CD4-positive, alpha-beta T cell treated with Interleukin-17A for 4 hours (primary cell): ENCODE measurements at places on chromosomes 3 and 15.

DNA sequence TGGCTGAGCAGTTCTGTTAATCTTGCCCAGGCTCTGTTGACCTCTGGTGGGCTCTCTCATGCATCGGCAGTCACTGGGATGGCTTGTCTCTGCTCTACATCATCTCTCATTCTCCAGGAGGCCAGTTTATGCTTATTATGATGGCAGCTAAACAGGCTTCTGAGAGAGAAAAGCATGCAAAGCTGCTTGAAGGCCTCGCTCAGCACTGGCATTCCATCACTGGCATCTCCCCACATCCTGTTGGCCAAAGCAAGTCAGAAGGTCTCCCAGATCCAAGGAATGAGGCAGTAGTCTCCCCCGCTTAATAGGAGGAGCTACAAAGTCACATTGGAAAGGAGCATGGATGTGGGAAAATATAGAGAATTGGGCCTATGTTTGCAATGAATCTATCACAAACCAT, 212.6 kb downstream of the ZNF621 start:
- no peak for DNase-seq

GRCh38 chr3:123586968-123587367, 2.1 kb upstream of the HACD2 start:
- DNase-seq = no peak

GRCh38 chr15:69118089-69118488, 42.3 kb upstream of the GLCE start:
- no peak for DNase-seq

GRCh38 chr3:9111866-9112265, 137.6 kb downstream of the SRGAP3 start:
- no peak for DNase-seq

DNA sequence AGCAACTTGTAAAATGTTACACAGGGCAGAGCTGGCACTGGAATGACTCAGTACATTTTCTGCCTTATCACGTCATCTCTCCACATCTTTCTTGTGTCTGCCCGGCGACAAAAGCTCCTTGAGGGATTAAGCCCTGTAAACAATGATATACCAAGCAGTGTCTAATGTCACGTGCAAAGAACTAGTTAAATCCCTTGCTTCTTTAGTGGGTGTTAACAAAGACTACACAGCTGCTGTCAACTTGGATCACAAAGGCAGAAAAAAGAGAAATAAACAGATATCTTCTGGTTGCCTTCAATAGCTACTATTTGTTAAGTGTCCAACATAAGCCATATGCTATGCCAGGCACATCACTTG, 48.1 kb upstream of the FRMD4B start:
- no peak for DNase-seq

GRCh38 chr15:73888224-73889041, 15.1 kb downstream of the TBC1D21 start:
- no peak for DNase-seq

DNA sequence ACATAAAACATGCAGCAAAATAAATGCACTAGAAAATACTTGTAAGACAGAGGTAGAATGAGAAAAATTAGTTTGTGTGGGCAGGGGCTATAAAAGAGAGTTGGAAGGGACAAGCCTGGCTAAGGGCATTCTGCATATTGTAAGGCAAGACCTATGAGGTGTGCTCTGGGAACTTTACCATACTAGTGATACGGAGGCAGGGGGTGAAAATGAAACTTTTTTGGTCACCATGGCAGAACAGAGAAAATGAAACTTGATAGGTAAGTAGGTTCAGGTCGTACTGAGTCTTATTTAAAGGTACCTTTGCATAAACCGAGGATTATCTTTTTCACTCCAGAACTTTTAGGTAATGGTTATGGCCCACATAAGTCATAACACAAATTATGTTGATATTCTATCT, 74.7 kb upstream of the ACKR4 start:
- no peak for DNase-seq

- DNase-seq = no peak
Measured at GRCh38 chr3:141844108-141844507, 32.3 kb upstream of the ATP1B3 start.

GRCh38 chr3:45896956-45897355, 10.6 kb downstream of the CCR9 start:
- no peak for DNase-seq

- DNase-seq = no peak
Measured at GRCh38 chr3:154105218-154105975, 15.8 kb upstream of the ARHGEF26 start.

DNA sequence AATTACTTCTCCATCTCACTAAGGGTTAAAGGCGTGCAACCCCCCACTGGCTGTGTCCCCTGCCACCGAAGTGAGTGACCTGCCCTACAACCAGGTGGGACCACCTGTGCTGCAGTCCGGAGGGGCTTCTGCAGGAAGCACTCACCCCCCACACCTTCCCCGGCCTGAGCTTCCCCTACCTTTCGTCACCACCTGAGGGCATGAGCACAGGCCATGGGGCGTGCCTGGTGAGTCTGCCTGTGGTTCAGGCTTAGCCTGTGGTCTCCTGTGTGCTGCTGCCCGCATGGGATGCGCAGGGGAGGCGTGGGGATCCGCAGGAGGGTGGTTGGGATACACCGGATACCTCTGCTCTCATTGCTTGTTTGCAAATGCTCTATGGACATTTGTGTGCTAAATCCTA, 46.0 kb downstream of the KLHL25 start:
- DNase-seq = peak; percentile 5

DNA sequence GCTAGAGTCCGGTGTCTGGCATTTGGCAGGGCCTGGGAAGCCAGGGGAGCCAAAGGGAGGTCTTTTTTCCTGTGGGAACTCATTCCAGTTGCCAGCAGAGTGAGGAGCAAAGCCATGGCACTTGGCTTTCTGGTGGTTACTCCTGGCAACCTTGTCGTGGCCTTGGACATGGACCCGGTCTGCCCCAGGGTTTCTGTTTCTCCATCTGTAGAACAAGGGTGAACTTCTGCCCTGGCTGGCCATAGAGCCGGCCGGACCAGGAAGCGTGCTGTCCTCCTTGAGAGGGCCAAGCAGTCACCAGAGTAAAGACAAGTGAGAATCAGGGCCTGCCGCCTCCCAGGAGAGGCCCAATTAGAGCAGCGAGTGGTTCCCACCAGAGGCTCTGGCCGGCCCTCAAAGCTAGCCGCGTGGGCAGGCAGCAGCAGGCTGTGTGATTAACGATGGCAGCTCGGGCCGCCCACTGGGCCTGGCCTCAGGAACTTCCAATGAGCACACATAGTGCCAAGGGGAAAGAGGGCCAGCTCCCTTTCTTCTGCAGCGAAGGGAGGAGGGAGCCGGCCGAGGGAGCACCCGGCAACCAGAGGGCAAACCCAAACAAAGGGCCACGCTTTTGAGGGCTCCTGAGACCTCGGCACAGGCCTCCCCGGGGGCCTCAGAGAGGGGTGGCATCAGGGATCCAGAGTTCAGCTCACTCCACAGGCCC, 29.1 kb upstream of the ELP6 start:
- no peak for DNase-seq

- DNase-seq = peak; percentile 64
Measured at GRCh38 chr3:41199866-41200668, 762 bp downstream of the CTNNB1 start.

DNA sequence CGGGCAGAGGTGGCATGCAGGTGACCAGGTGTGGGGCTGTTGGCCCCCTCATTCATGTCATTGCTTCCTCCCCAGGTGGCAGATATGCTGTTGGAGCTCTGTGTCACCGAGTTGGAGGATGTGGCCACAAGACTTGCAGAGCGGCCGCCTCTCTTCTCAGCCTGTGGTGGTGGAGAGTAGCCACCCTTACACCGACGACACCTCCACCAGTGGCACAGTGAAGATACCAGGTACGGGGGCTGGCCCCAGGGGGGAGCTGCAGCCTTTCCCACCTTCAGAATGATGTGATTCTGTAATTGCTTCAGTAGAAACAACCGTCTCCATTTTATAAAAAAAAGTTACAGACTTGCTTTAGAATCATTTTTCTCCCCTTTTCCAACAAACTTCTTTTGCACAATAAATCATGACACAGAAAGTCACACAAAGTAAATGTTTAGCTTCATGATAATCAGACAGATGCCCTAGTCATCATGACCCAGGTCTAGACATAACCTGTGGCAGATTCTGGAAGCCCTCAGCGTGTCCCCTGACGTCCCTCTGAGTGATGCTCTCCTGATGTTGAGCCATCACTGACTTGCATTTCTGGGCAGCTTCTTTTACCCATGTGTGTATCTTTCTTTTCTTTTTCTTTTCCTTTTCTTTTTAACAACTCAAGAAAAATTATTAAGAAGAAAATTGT, 76.0 kb upstream of the FAN1 start:
- DNase-seq = no peak

GRCh38 chr15:41013691-41014414, 60.6 kb downstream of the CHAC1 start:
- no peak for DNase-seq

DNA sequence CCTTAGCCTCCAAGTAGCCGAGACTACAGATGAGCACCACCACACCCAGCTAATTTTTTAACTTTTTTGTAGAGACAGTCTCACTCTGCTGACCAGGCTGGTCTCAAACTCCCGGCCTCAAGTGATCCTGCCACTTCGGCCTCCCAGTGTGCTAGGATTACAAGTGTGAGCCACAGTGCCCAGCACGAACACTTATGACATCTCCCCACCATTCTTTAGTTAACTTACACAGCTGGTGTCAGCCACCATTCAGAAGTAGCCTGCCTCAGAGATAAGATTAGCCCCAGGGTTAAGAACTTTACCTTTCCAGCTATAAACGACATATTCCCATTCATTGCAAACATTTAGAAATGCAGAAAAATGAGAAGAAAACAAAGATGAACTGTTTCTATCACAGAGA, 58.2 kb downstream of the TRPM7 start:
- DNase-seq = no peak

- DNase-seq = peak; percentile 61
Measured at GRCh38 chr15:74291101-74292071, 55.3 kb downstream of the CCDC33 start.

GRCh38 chr15:100500226-100500990, 28.3 kb downstream of the CERS3 start:
- DNase-seq = no peak

DNA sequence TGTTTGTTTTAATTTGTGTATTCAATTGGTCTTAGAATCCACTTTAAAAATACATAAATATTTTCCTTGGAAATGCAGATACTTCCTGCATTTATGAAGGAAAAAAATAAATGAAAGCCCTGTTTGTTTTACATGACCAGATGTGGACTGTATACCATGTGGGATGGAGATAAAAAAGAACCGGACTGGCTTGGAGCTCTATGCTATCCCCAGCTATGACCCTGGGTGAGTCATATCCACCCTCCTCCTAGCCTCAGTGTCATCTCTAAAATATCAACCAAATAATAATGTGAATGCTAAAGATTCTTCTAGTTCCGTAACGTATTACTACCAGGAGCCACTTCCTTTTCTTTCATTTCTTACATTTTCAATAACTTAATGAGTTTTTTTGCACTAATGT, 44.5 kb upstream of the PDZRN3 start:
- DNase-seq = no peak

GRCh38 chr3:41601404-41601987, 360.4 kb downstream of the ULK4 start:
- no peak for DNase-seq

DNA sequence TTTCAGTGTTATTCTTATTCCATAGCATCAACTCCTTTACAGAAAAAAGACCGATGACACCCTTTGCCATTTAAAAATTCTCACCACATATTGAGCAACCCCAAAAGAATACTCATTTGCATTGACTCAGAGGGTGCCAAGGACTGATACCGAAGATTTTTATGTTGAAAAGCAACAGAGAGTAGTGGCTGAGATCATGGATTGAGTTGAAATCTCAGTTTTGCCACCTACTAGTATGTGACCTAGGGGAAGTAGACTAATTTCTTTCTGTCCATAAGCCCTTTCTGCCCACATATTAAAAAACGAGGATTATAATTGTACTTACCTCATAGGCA, 313.9 kb upstream of the SATB1 start:
- DNase-seq = no peak

GRCh38 chr3:168289471-168290008, 193.8 kb upstream of the GOLIM4 start:
- DNase-seq = no peak

DNA sequence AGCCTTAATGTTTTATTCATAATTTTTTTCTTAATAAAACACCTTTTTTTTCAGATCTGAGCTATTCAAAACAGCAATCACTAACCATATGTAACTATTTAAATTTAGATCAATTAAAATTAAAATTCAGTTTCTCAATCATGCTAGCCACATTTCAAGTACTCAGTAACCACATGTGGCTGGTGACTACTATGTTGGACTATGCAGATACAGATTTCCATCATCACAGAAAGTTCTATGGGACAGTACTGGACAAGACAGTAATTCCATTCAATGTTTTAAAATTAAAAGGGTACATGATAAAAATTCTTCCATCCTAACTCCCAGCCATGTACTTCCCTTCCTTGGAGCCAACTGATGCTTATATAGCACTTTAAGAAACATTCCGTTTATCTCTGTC, 119.3 kb downstream of the GLDN start:
- DNase-seq = no peak

DNA sequence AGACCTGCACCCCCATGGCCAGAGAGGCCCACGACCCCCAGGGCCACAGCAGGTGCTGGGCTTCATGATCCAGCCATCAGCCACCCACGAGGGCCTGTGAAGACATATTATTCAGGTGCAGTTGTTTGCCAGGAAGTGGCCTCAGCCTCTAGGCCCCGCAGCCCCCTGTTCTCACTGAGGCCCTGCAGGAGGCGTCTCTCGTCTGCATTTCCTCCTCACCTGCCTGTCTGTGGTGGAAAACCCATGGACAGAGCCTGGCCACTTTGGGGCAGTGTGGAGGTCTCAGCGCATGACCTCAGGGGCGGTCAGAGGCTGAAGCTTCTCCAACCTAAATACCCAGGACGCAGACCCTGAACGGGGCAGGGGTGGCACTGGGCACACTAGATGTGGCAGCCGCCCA, 18.6 kb downstream of the UROC1 start:
- no peak for DNase-seq

- DNase-seq = peak; percentile 32
Measured at GRCh38 chr3:141386611-141387111, 18.4 kb downstream of the ZBTB38 start.

GRCh38 chr3:48848816-48849515, 1.3 kb upstream of the PRKAR2A start:
- DNase-seq = no peak

GRCh38 chr3:721086-721485, 371.7 kb upstream of the CNTN6 start:
- DNase-seq = no peak

DNA sequence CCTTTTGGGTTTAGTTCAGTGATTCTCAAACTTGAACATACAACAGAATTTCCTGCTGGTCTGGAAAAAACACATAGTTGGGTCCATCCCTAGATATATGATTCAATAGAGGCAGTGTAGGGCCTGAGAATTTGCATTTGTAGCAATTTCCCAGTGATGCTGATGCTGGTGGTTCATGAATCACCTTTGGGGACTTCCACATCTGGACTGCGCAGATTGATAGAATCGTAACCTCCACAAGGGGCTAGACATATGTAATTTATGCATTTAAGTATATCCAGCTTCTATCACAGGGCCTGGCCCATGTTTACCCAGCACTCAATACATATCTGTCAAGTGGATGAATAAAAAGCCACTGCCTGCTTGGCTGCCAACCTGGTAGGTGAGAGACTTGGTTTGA, 33.8 kb upstream of the SUCLG2 start:
- no peak for DNase-seq

GRCh38 chr3:134228479-134228878, 22.2 kb downstream of the RYK start:
- DNase-seq = no peak

- no peak for DNase-seq
Measured at GRCh38 chr15:73979636-73980035, 12.5 kb downstream of the STOML1 start.

- DNase-seq = no peak
Measured at GRCh38 chr3:136495213-136495612, 245.1 kb downstream of the PCCB start.
